SK-N-DZ (cell line): ENCODE measurements at places on chromosomes 16 and 17.

DNA sequence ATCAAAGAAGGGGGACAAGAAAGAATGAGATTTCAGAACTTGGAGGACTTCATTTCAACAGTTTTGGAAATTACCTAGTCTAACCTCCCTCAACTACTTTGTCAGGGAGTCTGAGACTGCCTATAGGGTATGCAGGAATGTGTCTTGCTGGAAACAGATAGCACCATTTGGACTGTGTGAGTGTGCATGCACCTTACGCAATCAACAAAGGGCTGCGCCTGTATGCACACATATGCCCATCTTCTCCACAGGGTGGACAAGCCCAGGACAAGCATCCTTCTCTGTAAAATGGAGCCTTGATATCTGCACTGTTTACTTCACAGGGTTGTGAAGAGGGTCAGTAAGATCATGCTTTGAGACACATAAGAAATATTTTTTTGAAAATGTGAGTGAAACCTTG lies 305.7 kb upstream of the ASIC2 start:
- no peak for DNase-seq

DNA sequence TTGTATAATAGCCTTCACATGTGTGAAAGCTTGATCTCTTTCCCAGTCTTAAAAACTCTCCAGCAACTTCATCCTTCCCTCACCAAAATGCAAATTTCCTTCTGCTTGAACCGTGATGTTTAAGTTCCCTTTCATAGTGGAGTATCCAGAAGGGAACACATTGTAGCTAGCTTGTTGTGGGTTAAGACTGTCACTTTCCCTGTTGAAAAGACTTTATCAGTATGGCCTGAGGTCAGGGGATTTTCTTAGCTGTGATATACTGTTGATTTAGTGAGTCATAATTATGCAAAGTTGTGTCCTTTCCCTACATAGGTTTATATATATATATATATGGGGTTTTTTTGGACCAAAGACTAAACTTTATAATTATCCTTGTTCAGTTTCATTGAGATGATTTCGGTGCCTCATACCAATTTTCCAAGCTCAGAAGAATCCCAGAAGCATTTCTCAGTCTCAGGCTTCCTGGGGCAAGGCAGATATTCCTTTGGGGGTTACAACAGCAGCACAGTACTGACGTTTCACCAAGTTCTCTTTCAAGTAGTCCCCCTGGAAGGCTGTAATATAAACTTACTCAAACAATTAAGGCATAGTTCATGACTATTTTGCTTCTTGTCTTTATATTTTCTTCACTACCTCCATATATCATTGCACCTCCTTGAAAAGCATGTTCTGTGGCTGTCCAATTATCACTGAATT lies 35.7 kb downstream of the ESRP2 start:
- DNase-seq: no peak

- DNase-seq: no peak
Measured at GRCh38 chr17:12853921-12854320, 64.6 kb downstream of the ARHGAP44 start.

- no peak for DNase-seq
Measured at GRCh38 chr16:7304958-7305357, 27.7 kb upstream of the RBFOX1 start.

DNA sequence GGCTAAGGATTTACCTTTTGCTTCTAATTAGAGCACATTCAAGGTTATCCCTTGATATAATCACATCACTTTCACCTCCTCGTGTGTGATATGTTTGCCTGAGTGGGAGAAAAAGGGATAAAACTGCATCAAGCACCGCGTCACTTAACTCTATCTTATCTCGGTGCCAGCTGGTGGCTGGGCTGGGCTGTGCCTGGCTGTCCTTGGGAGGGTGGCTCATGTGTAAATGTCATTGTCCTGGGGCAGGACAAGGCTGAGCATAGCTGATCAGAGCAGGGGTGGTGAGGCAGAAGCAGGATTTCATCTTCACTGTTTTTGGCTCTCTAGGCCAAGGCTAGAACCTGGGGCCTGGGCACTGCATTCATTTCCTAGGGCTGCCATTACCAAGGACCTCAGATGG lies 105.3 kb downstream of the RAP1GAP2 start:
- no peak for DNase-seq

GRCh38 chr17:50311483-50311882 lies 34.4 kb upstream of the XYLT2 start:
- DNase-seq: no peak

DNA sequence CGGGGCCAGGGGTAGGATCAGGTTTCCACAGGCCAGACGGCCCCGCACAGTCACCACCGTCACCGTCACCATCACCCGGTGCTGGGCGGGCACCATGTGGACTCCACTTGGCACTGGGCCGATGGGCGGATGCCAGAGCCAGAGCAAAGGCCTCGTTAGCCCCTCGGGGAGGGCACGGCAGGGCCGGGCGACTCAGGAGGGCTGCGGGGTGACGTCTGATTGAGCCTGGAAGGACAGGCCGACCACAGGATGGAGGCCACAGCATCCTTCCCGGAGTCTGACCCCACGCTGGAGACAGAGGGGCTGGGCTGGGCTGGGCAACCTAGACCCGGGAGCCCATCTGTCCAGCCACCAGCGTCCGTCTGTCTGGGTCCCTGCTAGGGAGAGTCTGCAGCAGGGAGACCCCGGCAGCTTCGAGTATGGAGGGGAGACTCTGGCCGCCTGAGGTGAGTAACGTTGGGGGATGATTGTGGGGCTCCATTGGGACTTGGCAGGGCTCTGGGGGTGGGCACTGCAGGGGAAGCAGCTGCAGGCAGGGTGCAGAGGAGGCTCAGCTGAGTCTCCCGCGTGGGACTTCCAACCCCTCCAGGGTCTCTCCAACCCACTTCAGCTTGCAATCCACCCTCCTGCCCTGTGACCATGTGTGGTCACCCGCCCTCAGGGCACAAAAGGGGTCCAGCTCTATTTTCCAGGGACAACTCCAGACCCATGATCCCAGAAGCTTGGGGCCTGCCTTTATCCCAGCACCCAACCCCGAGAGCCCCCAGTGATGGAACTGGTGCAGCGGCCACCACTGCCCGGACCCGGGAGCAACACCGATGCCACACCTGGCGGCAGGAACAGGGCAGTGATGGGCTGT lies 22.6 kb downstream of the SLC25A10 start:
- no peak for DNase-seq

GRCh38 chr17:44832805-44833204 lies 2.7 kb upstream of the GJC1 start:
- DNase-seq: no peak

DNA sequence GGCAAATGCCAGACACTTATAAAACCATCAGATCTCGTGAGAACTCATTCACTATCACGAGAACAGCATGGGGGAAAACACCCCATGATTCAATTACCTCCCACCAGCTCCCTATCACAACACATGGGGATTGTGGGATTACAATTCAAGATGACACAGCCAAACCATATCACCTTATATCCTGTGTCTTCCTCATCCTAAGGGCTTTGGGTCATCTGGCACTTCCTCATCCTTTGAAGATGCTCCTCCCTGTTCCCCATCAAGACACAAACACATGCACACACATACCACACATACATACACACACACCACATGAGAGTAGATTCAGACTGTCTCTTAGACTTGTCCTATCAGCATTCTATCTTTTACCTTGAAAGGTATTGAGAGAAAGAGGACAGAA lies 2.8 kb upstream of the PMFBP1 start:
- DNase-seq: no peak

GRCh38 chr17:28712705-28713415 lies 1.2 kb upstream of the PROCA1 start:
- no peak for DNase-seq

DNA sequence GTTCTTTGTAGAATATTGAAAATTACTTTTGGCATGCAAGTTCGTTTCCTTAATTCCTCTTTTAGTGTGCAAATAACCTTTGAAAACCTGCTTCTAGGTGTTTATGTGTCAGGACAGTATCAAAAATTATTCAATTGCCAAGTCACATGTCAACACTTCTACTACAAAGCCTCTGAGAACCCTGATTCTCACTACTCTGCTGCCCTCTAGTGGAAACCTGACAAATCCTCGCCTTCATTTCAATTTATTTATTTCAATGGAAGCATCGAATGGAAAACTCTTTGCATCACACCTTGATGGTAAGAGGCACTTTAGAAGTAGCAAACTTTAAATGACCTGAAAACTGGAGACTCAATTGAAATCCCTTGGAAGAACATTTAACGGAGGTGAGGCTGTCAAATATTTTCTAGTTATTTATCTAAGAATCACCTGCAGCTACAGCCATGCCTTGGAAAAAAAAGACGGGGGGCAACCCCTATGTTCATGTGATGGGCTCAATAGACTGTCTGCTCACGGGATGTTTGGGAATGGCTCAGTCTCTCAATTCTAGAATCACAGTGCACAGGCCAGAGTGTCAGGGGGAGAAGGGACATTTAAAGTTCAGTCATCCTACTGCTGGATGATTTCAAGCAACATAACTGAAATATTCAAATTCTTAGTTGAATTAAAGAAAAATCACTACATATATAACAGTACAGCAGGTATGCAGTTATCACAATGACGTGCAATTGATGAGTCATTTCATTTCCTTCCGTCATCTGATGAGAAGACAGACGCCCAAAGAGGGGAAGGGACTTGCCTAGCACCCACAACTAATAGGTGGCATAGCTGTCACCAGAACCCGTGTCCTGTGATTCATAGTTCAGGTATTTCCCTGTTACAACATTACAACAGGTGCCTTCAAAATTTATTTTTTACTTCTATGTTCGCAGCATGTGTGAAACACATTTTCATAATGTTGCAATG lies 563.9 kb downstream of the TOX3 start:
- peak; percentile 81 for DNase-seq

DNA sequence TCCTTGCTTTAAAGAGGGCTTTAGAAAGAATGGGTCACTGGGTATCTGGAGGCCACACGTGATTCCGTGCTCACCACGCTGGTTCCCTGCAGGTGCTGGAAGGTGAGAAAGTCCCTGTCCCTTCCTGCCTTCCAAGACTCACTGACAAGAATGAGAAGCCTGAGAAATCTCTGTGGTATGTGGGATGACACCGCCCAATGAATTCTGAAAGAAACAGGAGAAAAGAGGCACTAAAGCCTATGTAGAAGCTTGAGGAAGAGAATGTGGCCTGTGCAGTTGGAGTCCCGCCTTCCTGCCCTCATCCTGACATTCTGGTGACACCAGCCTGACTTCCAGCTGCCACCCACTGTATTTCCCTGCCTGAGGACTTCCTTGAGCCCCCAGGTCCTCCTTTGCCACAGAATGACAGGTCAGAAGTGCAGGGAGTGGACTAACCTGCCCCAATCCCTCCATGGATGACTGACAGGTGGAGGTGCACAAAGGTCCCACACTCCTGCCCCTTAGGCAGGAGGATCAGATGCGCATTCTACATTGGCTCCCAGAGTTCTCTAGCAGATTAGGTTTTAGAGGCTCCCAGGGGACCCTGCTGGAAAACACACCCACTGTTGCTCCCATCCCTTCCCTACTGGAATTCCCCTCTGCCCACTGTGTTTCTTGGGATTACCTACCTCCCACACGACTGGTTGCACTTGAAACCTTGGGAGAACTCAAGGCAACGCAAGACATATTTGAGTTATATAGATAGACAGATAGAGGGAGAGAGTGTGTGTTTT lies 38.6 kb upstream of the TENT4B start:
- DNase-seq: no peak

DNA sequence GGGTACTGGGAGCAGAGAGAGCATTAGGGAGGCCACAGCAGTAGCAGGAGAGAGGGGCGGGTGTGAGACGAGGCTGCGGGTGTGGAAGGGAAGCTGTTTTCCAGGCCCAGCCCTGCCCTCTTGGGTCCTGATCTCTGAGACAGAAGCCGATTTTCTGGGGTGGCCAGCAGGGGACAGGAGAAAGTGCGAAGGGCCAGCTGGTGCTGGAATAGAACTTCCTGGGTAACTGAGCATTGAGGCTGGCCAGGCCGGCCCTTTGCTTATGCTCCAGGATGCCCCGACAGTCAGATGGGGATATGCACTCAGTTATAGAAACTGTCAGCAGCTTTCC lies 804 bp downstream of the BTBD17 start:
- no peak for DNase-seq

- no peak for DNase-seq
Measured at GRCh38 chr17:1074886-1075605, 78.1 kb downstream of the TIMM22 start.

- no peak for DNase-seq
Measured at GRCh38 chr17:29613352-29613837, 9.3 kb downstream of the CORO6 start.

GRCh38 chr17:3582915-3583314 lies 25.3 kb upstream of the TRPV3 start:
- peak; percentile 43 for DNase-seq

GRCh38 chr17:77422748-77423113 lies 282.0 kb downstream of the SEC14L1 start:
- no peak for DNase-seq

DNA sequence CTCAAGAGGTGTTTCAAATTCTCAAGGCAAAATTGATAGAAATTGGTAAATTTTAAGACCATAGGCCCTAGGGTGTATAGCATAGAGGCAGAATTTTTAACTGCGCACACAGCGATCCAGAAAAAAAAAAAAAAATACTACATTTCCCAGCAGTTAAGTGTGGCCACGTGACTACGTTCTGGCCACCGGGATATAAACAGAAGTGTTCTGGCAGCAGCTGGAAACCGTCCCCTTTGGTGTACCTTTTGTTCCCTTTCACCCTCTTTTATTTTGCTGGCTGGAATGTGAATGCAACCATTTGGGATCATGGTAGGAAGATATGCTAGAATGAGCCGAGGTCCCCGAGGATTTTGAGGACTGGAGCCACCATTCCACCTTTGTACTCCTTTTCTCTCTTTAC lies 52.7 kb upstream of the AKAP1 start:
- no peak for DNase-seq

- peak; percentile 59 for DNase-seq
Measured at GRCh38 chr16:66262253-66263167, 104.0 kb upstream of the CDH5 start.

GRCh38 chr16:3643095-3643730 lies 11.3 kb upstream of the DNASE1 start:
- no peak for DNase-seq

- DNase-seq: no peak
Measured at GRCh38 chr17:49836111-49837030, 11.5 kb downstream of the TAC4 start.

DNA sequence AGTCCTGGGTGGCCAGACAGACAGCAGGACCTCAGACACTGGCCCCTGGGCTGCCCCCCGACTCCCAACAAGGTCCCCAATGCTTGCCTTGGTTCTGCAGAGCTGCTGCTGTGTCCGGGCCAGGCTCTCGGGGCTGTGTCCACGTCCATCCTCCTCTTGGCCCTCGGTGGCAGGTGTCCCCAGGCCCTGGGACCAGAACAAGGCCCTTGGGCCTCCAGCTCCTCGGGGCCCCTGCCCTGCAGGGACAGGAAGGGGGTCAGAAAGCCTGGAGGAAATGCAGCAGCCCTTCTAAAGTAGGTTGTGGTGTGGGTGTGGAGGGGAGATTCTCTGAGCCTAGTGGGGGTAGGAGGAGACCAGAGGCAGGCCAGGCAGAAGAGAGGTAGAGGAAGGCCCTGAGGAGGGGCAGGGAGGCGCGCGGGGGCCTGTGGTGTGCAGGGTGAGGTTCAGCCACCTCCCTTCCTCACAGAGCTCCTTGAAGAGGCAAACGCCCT lies 2.5 kb upstream of the AXIN1 start:
- no peak for DNase-seq
